Effector memory CD4-positive, alpha-beta T cell (primary cell): ENCODE measurements at places on chromosomes 12 and 14.

GRCh38 chr12:64010069-64010686 is 165.7 kb downstream of the SRGAP1 start:
- H3K4me1 ChIP-seq = no peaks in the 10 kb centered on the region
- H3K27me3 ChIP-seq = no peaks in the 10 kb centered on the region
- no peak for DNase-seq
- no peaks in the 10 kb centered on the region for H3K36me3 ChIP-seq

GRCh38 chr14:42011221-42011620 is 404.5 kb downstream of the LRFN5 start:
- no peaks in the 10 kb centered on the region for H3K27me3 ChIP-seq
- DNase-seq = no peak
- H3K4me1 ChIP-seq = no peaks in the 10 kb centered on the region
- H3K27ac ChIP-seq = no peak overlapping the region
- no peak overlapping the region for H3K4me3 ChIP-seq
- H3K36me3 ChIP-seq = no peaks in the 10 kb centered on the region

GRCh38 chr12:66319266-66319954 is 17.1 kb downstream of the HELB start:
- no peak for DNase-seq
- no peak overlapping the region for H3K4me3 ChIP-seq
- H3K36me3 ChIP-seq = peaks cover 28% of the 10 kb centered on the region
- peaks cover 8% of the 10 kb centered on the region for H3K4me1 ChIP-seq
- H3K27me3 ChIP-seq = no peaks in the 10 kb centered on the region

GRCh38 chr12:106782619-106783018 is 8.1 kb downstream of the RIC8B start:
- H3K4me1 ChIP-seq = no peaks in the 10 kb centered on the region
- no peak overlapping the region for H3K4me3 ChIP-seq

GRCh38 chr14:75273272-75274049 is 5.2 kb upstream of the FOS start:
- H3K4me1 ChIP-seq = peaks cover 34% of the 10 kb centered on the region
- H3K4me3 ChIP-seq = no peak overlapping the region
- no peak overlapping the region for H3K27ac ChIP-seq
- H3K36me3 ChIP-seq = no peaks in the 10 kb centered on the region
- no peak for DNase-seq
